ENCODE measurements at places on chromosomes 1 and 21. TPM values are rescaled to one million over a fixed set of nuclear protein-coding genes. Genes with fewer than 3 reads are reported as not detected.

DNA sequence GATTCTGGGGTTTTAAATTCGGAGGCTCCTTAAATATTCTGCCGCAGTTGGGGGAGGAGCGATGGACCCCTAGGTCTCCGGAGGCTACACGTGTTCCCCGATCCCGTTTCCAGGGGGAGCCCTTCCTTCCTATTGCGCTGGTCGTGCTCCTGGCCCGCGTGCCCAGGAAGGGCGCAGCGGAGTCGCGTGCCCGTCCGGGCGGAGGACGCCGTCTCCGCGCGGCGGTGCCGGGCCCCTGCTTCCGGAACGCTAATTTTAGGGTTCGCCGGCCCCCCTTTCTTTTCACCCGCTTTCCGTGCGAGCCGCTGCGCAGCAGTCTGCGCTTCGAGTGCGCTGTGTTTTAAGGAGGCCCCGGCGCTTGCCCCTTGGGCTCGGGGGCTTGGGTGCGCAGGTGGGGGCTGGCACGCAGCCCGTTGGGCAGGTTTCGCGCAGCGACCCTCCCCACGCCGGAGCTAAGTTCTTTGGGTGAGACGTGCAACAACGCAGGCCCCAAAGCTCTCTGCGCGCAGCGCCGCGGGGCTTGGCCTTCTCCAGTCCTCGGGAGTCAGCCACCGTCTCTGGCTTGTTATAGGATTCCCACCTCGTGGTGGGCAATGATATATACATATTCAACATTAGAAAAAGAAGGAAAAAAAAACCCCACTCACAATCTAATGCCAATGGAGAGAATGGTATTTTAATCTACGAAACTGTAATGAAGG lies 43.5 kb upstream of the DNAJC6 start:
- peak; percentile 60 for DNase-seq

- no peak for DNase-seq
These were observed 23.9 kb upstream of the ITLN2 start for GRCh38 chr1:160978510-160978927.

DNA sequence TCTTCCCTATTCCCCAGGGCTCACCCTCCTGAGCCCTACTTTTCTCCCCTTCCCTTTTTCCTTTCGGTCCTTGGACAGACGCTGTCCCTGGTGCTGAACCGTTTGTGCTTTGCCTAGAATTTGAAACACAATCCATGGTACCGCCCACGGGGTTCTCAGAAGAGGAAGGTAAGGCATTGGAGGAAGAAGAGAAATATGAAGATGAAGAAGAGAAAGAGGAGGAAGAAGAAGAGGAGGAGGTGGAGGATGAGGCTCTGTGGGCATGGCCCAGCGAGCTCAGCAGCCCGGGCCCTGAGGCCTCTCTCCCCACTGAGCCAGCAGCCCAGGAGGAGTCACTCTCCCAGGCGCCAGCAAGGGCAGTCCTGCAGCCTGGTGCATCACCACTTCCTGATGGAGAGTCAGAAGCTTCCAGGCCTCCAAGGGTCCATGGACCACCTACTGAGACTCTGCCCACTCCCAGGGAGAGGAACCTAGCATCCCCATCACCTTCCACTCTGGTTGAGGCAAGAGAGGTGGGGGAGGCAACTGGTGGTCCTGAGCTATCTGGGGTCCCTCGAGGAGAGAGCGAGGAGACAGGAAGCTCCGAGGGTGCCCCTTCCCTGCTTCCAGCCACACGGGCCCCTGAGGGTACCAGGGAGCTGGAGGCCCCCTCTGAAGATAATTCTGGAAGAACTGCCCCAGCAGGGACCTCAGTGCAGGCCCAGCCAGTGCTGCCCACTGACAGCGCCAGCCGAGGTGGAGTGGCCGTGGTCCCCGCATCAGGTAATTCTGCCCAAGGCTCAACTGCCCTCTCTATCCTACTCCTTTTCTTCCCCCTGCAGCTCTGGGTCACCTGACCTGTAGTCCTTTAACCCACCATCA lies 10.4 kb downstream of the BCAN start:
- DNase-seq, result no peak

GRCh38 chr1:190129366-190129765 lies 348.3 kb downstream of the BRINP3 start:
- DNase-seq, result no peak

GRCh38 chr1:60388092-60388987 lies 314.8 kb upstream of the C1orf87 start:
- DNase-seq, result no peak

The GBP7 gene
- total RNA-seq, result not detected

The FNBP1L gene
- total RNA-seq, result 21.0 TPM

All from Right ventricle myocardium superior (tissue), 1 donor.